ENCODE measurements at places on chromosomes 3 and 15.

GRCh38 chr15:32656091-32656490 is 14.6 kb downstream of the SCG5 start:
- DNase-seq, result no peak

DNA sequence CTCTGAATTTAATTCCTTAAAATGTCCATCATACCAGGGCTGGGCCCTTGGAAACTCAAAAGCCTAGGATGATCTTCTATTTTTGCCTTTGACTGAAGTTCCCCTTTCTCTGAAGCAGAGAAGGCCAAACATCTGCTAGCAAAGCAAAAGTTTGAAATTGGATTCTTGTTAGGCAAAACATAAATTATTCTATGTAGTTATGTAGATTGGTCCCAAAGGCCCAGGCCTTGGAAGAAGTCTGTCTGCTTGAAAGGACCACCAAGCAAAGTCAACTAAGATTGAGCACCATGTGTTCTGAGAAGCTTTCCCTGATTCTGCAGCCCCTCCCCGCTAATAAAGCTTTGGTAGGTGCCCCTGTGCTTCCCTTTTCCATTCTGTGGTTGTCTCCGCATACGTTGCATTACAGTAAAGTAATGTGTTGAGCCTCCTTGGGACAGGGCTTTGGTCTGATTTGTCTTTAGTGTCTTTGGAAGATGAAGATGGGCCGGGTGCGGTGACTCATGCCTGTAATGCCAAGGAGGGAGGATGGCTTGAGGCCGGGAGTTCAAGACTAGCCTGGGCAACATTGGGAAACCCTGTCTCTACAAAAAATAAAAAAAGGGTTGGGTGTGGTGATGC is 56.4 kb downstream of the RPL39L start:
- DNase-seq, result no peak

DNA sequence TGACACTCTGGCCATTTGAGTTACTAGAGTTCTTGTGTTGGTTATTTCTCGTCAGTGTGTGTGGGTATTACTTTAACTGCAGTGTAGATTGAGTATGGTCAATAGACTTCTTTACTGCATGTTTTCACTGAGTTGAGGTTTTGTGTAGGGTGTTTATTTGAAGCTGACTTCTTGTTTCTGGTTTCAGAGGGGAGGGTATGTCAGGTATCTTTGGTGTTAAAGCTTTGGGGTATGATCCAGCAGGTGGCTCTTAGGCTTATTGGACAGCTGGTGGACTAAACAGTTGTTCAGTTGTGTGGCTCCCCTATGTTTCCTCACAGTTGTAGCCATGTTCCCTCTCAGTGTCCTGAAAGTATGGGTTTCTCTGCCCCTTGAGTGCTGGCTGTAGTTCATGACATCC is 72.0 kb downstream of the AKAP13 start:
- DNase-seq, result no peak

- DNase-seq, result no peak
Observed at GRCh38 chr15:83092309-83092976, 15.0 kb upstream of the TM6SF1 start.

GRCh38 chr15:75809986-75810750 is 33.1 kb upstream of the UBE2Q2 start:
- no peak for DNase-seq

- no peak for DNase-seq
Observed at GRCh38 chr15:95394186-95395067, 936.1 kb upstream of the NR2F2 start.

- DNase-seq, result no peak
Observed at GRCh38 chr3:3145831-3146230, 19.1 kb downstream of the TRNT1 start.

DNA sequence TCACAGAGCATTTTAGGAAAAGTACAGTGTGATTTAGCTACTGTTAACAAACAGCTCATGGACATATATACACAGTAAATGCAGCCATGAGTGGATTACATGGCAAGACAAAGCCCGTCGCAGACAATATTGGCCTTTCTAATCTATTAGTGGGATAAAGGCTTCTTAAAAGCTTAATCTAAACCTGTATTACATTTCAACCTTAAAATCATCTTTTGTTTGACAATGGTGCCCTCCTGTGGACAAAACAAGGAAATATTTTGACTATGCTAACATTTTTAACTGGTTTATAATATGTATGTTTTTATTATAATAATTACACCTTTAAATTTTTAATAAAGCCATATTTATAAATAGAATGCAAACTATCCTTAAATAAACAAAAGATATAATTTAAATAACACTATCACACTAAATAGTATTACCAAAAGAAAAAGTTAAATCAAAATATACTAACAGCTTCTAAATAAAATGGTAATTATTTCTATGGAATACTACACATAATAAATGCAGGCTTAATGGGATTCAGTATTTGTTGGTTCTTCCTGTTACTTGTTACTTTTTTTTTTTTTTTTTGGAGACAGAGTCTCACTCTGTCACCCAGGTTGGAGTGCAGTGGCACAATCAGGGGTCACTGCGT is 38.6 kb downstream of the TAFA4 start:
- peak; percentile 7 for DNase-seq

DNA sequence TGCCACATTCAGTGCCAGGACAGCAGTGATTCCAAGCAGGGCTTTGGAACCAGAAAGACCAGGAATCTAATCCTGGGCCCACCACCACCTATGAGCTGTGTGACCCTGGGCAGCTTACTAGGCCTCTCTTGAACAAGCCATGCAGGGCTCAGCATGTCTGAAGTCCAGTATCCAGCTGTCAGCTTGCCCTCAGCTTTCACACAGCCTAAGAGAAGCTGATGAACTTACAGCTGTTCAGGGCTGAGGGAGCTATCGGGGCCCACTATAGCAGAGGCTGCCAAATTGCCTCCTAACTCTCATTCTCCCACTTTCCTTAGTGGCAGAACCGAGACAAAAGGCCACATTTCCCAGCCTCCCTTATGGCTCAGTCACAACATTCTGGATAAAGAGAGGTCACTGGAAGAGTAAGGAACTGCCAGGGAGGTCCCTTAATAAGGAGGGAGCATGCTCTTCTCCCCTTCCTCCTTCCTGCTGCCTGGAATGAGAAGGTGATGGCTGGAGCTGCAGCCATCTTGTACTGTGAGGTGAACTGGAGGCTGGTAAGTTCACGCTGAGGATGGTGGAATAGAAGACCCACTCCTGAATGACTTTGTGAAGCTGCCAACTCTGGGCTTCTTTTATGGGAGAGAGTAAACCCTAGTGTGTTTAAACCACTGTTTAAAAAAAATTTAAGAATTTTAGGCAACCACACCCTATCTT is 34.5 kb downstream of the FEM1B start:
- DNase-seq, result no peak
